ENCODE measurements at places on chromosomes 3 and 15. TPM values are rescaled to one million over a fixed set of nuclear protein-coding genes. Genes with fewer than 3 reads are reported as not detected.

TMEM202 gene
- total RNA-seq, result not detected

GOLGA6A gene
- under 0.01 TPM for total RNA-seq

SENP8 gene
- 1.2 TPM for total RNA-seq

ARHGEF26 gene
- total RNA-seq, result 0.09 TPM

RSRC1 gene
- total RNA-seq, result 41.1 TPM

WDR72 gene
- total RNA-seq, result not detected

COMMD4 gene
- total RNA-seq, result 80.1 TPM

CACNA1D gene
- total RNA-seq, result 0.32 TPM

RTP4 gene
- total RNA-seq, result 3.0 TPM

LYZL4 gene
- not detected for total RNA-seq

UROC1 gene
- not detected for total RNA-seq
